AG20443 (cell line): ENCODE measurements at places on chromosomes 6 and 20.

DNA sequence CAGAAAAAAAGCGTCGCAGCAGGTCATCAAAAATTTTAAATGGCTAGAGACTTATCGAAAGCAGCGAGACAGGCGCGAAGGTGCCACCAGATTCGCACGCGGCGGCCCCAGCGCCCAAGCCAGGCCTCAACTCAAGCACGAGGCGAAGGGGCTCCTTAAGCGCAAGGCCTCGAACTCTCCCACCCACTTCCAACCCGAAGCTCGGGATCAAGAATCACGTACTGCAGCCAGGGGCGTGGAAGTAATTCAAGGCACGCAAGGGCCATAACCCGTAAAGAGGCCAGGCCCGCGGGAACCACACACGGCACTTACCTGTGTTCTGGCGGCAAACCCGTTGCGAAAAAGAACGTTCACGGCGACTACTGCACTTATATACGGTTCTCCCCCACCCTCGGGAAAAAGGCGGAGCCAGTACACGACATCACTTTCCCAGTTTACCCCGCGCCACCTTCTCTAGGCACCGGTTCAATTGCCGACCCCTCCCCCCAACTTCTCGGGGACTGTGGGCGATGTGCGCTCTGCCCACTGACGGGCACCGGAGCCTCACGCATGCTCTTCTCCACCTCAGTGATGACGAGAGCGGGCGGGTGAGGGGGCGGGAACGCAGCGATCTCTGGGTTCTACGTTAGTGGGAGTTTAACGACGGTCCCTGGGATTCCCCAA is at the start of gene EEF1A1:
EEF1A1 (minus strand) TSS at position 345 of the 663 bp plus-strand sequence. CDS start 1,006 bp downstream, outside the sequence.
- peak; percentile 97 for DNase-seq

- DNase-seq: peak; percentile 68
Measured at GRCh38 chr20:4563534-4563933, 158.2 kb upstream of the PRND start.

DNA sequence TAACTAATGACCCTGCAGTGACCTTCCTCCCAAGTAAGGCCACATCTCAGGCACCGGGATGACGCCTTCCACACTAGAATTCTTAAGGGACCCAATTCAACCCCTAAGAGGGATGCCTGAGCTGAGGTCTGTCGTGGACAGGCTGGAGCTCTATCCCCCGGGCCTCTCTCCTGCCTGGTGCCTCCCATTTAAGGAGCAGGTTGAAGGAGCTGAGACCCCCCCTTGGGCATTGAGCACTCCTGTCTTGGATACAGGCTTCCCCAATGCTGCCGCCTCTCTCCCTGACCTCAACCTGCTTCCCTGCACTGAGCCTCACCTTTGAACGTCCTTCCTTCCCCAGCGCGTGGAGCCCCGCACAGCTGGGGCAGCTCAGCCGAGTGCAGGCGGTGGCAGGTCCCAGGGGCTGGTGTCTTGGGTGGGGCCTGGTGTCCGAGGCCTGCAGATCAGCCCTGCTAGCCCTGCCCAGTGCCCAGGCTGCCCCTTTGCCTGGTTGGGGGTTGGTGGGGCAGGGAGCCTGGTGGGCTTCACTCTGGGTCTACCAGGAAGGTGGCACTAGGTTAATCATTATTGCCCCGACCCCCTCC is 19.9 kb upstream of the BHLHE23 start:
- no peak for DNase-seq

DNA sequence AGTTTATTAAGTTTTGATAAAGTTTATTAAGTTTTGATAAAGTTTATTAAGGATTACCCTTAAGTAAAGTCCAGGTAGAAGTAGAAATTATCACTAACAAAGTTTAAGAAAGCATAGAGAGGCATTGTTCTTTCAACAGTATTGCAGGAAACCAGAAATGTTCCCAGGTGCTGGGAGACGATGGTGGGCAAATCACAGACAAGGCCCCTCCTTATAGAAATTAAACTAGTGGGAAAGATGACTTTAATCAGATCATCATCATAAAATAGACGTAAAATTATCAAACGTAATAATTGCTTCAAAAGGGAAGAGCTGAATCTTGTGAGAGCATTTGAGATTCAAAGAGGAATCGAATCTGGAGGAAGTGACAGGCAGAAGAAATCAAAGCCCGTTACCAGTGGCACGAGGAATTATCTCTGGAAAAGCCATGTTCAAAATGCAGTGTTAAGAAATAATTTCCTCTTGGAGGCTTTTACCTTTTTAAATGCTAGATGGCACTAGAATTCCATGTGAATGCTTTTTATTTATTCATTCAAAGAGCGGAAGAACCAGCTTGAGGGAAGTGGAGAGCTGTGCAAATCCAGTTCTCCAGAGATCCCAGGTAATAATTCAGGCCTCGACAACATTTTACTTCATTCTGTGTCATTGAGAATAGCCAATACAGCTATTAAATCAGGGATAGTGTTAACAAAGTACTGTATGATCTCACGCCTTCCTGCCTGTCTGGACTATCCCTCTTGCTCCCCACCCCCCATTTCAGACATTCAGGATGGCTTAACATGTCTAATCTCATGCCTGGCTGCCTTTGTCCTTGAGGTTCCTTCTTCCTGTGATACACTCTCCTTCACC is 1.0 kb upstream of the APMAP start:
- peak; percentile 52 for DNase-seq

- DNase-seq: no peak
Measured at GRCh38 chr6:13370623-13371022, 42.3 kb upstream of the TBC1D7 start.

GRCh38 chr6:43669050-43669921 is 18.3 kb downstream of the MRPS18A start:
- DNase-seq: peak; percentile 86

DNA sequence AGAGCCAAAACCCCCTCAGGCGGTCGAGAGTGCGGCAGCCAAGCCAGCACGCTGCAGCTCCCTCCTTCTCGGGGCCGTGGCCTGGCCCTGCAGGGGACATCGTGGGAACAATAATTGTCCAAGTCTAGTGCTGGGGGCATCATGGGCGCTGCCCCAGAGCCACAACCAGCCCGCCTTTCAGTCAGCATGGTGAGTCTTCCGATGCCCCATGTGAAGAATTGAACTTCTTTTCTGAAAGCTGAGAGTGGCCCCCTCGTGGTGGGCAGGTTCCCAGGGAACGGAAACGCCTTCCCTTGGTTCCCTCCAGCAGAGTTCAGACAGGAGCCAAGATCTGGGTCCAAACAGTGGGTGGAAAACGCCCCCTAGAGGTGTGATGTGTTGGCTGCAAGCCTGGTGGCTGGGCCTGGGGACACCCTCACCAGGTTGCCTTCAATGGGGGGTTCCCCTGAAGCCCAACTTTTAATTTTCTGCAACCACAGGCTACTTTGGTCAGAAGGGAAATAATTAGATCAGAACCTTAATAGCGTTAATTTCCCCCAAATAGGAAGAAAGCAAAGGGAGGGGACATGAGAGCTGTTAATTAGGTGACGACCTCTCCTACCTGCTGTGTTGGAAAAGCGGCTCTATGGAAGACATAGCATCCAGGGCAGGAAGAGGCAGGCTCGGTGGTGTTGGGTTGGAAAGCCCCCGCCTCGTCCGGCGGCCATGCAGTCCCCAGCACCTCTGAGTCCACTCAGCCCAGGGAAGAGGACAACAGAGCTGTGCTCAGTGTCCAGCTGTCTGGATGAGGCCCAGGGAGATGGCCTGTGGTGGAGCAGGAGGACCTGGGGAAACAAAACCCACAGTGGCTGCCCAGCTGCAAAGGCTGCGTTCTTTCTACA is 4.7 kb upstream of the MRGBP start:
- peak; percentile 79 for DNase-seq

GRCh38 chr6:39188571-39188970 is 40.7 kb downstream of the KCNK5 start:
- DNase-seq: no peak
